T-cell (primary cell): ENCODE measurements at places on chromosomes 5 and 9.

DNA sequence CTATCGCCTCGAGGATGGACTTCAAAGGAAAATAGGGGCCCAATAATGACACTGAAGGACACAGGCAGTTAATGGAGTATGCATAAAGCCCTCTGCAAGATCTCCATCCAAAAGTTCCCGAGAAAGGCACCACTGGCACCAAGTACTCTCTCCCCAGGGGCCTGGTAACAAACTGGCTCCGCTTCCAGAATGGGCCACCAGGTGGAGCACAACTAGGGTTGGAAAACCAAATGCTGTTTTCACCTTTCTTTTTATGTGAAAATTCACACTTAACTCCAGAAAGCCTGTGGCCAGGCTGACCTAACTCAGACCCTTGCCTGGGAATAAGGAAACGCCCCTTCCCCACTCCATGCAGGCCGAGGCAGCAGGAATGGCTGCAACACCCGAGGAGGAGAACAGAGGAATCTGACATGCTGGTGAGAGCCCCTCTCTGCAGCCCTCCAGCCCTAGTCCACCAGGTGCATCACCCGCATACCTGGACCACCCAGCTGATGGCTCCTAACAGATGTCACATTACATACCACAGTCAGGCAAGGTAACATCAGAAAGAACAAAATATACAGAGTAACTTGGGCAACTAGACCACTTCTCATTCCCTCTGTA, 42.8 kb downstream of the CAMSAP1 start:
- DNase-seq = peak; percentile 43

- DNase-seq = no peak
These were observed 128.2 kb upstream of the IRX2 start for GRCh38 chr5:2879701-2880100.

- DNase-seq = no peak
These were observed 203.9 kb downstream of the FBXL7 start for GRCh38 chr5:15703901-15704300.

DNA sequence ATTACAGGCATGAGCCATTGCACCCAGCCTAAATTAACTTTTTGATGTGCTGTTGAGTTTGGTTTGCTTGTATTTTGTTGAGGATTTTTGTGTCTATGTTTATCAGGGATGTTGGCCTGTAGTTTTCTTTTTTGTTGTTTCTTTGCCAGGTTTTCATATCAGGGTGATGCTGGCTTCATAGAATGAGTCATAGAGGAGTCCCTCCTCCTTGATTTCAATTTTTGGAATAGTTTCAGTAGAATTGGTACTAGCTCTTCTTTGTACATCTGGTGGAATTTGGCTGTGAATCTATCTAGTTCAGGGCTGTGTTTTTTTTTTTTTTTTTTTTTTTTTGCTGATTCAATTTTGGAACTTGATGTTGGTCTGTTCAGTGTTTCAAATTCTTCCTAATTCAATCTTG, 1164.3 kb upstream of the DMAC1 start:
- no peak for DNase-seq

GRCh38 chr9:134128727-134129679, 6.9 kb upstream of the WDR5 start:
- DNase-seq = no peak

GRCh38 chr5:36644727-36645126, 38.3 kb downstream of the SLC1A3 start:
- no peak for DNase-seq

DNA sequence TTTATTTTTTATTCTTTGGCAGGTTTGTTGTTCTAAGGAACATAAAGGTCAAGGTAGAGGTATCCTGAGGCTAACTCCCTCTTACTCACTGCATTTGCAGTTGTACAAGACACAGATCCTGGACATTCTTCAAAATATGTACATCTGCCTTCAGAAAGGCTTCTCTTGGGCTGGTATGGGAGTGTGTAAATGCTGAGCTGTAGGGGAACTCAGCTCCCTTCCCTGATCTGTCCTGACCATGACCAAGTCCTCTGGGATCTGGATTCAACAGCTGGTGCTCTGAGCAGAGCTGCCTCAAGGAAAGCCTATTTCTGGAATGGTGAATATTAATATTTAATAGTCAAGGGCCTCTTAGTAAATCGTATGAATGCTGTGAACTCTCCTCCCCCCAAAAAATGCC, 117.4 kb downstream of the PRKACG start:
- no peak for DNase-seq

GRCh38 chr9:4098031-4098430, 201.8 kb downstream of the GLIS3 start:
- no peak for DNase-seq

DNA sequence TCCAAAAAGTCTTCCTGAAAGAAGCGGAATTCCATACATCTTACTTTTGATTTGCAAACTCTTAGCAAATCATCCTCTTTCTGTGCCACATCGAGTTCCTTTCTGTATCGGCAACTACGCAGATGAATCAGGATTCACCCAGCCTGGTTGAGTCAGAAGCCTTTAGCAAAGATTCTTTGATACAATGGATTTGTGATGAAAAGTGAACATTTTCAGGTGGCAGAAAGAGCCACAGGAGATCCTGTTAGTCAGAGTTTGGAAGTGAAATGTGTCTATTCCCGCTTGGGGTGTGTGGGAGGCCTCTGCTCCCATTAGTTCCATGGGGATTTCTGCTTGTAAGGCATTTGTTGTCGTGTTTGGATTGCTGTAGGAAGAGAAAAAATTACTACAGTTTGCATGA, 351.8 kb upstream of the WWC1 start:
- no peak for DNase-seq

- DNase-seq = no peak
These were observed 353.2 kb downstream of the PDE4D start for GRCh38 chr5:59540366-59540765.

GRCh38 chr9:124348831-124349230, 66.4 kb downstream of the PSMB7 start:
- no peak for DNase-seq

DNA sequence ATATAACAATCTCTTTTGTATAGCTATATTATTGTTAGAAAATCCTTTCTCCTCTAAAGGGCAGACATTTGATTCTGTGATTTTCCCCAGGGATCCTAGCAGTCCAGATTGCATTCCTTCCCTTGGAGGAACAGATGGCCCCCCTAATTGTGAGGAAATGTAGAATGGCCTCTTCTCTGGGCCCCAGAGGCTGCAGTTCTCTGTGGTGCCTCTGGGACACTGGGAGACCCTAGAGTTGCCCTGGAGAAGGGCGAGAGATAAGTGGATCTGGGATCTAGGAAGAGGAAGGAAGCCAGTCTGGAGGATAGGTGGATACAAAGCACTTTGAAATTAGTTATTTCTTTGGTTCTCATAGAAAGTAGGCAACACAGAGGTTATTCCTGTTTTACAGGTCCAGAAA, 1.9 kb upstream of the HINT2 start:
- DNase-seq = no peak

DNA sequence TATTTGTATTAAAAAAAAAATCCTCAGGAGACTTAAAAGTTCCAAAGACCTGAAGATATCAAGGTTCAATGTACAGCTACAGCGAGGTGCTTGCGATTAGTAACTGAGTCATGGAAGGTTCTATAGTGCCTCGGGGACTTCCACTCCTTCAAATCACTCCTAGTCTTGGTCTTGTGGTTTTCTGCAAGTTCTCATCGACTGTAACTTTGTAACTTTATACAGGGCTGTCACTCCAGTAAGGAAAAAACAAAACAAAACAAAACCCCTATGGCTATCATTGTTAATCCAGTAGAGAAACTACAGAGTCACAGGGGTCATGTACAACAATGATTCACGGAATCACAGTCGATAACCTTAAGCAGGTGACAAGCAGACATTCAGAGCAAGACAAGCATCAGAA, 39.8 kb upstream of the SELENOP start:
- no peak for DNase-seq

- no peak for DNase-seq
These were observed 5.5 kb upstream of the DBN1 start for GRCh38 chr5:177478711-177479646.

DNA sequence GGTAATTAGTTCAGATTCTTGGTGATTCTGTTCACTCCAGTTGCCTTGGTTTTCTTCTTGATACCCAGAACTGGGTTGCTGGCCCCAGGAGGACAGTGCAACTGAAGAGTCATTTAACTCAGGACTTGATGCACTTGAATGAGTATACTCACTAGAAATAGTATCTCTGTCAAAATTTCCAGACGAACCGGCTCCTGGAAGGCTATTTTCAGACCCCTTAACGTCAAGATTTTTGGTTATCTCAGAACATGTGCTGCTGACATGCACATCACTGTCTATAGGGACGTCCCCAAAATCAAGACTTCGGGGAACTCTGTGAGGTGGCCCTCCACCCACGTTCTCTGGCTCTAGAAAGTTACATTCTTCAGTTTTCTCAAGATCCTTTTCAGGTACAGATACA, 56.7 kb upstream of the PCA3 start:
- no peak for DNase-seq

- no peak for DNase-seq
These were observed 91.9 kb upstream of the CHD1 start for GRCh38 chr5:99020698-99021048.

DNA sequence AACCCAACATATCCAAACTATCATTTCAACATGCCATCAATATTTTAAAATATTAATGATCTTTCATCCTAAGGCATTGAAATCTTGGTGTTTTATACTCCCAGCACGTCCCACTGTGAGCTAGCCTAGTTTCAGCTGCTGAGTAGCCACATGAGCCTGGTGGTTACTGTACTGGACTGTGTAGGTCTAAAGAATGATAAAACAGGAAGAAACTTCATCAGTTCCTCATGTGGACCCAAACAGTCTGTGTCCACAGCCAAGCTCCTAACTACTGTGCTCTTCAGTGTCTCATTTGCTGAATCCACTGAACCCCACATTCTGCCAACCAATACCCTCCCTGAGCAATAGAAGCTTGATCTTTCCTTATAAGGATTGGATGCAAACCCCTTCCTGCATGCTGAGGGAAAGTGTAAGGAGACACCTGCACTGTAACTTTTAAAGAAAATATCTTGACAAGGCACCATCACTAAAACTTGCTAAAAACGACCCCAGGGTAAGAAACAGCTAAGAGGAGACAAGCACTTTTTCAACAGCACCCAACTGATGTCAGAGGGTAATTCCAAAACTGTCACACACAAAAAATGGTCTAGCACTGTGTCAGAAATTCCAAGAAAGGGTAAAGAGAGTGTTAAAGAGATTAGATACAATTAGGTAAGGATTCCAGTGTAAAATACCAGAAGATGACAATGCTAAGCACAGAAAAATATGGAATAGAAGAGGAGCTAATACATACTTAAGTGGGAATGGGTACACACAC, 126.9 kb downstream of the SPOCK1 start:
- no peak for DNase-seq

- DNase-seq = no peak
These were observed 101.7 kb upstream of the SARDH start for GRCh38 chr9:133839822-133840329.

DNA sequence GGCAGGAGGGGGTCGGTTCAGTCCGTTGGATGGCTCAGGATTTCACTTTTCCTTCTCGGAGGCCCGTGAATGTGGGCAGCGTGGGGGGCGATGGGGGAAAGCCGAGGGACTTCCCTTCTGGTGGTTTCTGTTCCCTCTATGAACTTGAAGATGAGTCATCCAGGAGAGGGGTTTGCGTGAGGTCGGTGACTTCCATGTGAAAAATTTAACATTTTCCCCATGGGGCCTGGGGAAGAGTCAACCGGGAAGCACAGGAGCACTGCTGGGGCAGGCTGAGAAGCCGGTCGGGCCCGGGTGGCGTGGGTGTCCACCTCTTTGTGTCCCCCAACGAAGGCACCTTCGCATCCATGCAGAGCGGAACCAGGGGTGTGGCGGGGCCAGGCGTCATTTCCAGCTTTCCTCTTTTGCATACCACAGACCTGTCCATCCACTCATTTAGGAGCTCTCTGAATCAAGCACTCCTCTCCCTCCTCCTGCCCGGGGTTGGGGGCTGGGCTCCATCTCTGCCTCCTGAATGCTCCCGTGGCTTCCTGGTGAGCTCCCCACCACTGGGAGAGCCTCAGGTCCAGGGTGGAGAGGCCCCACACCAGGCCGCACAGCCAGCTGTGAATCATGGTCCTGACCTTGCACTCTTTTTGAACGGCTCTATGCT, 68.4 kb downstream of the ANKRD33B start:
- no peak for DNase-seq

GRCh38 chr5:143054480-143054941, 284.3 kb downstream of the ARHGAP26 start:
- DNase-seq = no peak

DNA sequence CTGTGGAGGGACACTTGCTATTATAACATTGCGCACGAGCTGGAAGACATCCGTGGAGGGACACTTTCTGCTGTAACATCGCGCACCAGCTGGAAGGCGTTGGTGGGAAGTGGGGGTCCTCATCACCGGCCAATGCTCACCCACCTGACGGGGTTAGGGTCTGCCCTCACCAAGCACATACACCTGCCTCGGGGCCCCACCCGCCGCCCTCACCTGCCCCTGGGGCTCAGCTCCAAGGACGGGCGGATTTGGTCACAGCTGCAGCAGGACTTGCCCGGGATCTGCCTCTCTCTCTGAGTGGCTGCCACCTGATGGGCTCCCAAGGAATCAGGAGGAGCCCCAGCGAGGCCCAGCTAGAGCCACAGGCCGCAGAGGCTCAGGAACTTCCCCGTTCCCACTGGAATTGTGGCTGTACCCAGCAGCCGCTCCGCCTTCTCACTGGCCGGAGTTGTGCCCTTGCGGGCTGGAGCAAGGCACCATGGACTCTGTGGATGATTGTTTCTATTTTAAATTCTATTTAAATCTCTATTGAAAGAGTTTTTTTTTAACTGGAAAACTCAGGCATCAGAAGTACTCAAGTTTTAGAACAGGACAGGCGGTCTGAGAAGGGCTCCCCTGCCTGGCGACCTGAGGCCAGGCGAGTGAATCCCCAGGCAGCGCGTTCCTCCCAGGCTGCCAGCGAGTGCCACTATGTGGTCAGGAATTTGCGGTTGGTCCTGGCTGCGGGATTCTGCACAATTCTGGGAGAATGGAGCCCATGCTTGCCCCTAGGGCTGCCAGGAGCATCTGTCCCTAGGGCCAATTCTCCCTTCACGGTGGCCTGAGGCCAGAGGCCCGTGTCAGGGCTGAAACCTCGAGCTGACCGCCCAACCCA, 38.9 kb upstream of the SLC6A3 start:
- no peak for DNase-seq

DNA sequence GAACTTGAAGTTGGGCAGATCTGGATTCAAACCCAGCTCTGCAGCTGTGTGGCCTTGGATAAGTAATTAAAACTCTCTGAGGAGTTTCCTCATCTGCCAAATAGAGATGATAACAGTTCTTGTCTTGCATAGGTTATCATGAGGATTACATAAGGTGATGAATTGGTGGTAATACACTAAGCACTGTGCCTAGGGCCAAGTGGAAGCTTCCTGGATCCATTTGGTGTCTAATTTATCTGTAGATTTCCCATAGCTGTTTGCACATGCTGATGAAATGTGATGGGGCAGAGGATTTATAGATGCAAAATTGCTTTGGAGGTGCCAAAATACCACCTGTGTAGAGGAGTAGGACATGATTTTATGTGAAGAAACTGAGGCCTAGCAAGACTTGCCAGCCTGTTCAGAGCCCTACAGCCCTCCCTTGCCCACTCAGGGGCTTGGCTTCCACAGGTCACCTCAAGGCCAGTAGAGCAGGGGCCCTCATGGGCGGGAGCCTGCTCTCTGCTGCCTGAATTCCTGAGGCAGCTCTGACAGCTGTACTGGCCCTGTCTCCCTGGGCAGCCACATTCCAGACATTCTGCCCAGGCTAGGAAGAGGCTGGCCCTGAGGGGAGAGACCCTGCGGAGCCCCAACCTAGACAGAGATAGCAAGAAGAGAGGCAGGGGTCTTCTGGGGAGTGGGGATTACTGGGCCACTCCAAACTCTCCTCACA, 5.9 kb upstream of the FAT2 start:
- no peak for DNase-seq

GRCh38 chr9:21993893-21994555, at the start of gene CDKN2A:
Gene CDKN2A, minus strand, starts transcription at chr9:21994392.
- peak; percentile 22 for DNase-seq
